ENCODE measurements at places on chromosomes 11 and 22.

DNA sequence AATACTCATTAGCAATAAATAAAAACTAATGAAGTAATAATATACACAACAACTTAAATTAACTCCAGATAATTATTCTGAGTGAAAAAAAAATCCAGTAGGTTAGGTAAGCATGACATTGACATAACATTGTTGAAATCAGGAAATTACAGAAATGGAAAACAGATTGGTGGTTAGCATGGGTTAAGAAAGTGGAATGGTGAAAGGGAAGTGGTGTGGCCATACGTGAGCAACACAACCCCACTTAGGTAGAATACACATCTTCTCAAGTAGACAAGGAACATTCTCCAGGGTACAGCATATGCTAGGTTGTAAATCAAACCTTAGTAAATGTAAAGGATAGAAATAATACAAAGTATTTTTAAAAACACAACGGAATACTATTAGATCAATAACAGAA, 30.2 kb upstream of the CLTCL1 start:
- no peak for DNase-seq

DNA sequence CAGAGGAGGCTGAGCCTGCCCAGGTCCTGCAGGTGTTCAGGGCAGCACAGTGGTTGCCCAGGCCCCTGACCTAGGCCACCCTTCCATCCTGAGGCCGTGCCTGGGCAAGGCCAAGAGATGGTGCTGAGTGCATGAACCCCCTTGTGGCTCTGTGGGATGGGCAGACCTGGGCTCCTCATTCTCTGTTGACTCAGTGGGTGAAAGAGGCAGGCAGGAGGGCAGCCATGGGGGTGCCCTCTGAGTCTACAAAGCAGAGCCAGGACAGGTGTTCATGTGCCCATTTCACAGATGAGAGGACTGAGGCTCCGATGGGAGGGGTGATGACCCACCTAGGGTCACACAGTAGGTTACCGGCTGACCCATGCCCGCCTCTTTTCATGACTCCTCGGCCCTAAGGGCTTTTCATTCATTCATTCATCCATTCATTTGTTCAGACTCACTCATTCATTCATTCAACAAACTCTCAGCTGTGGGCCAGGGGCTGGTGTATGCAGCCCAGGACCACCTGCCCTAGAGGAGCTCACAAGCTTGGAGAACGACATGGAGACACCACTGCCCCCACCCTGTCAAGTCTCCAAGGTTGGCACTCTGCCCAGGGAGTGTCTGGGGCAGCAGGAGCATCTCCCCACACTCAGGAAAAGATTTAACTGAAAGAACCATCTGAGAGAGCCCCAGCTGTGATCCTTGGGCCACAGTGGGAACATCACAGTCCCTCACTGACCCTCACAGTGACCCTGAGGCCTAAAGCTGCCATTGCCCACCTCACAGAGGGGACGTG, 40.5 kb downstream of the IGLL5 start:
- no peak for DNase-seq

DNA sequence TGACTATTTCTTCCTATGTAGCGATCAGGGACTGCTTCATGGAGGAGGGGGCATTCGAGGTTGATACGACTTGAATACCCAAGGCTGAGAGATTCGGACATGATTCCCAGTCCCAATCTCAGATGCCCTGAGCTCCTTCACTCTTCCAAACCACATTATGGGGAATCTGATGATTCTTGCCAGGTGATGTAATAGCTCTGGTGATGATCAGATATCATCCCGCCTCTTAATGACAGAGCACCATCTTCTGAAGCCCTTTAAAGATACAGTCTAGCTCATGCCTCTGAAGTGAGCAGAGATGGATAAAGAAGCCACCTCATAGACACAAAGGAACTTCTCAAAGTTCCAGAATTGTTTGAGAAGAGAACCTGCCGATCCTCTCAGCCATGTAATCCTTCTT, 8.9 kb upstream of the CLMP start:
- no peak for DNase-seq

GRCh38 chr11:75815345-75816168, 547 bp downstream of the UVRAG start:
- peak; percentile 44 for DNase-seq

GRCh38 chr11:2097356-2097997, 41.7 kb downstream of the IGF2 start:
- peak; percentile 34 for DNase-seq
